ENCODE measurements at places on chromosomes 5 and 9.
A peak's percentile ranks its signal among the peaks of the same experiment; 100 is the strongest.

- DNase-seq: no peak
These were observed 3.6 kb upstream of the SNAPC4 start for GRCh38 chr9:136403538-136403914.

DNA sequence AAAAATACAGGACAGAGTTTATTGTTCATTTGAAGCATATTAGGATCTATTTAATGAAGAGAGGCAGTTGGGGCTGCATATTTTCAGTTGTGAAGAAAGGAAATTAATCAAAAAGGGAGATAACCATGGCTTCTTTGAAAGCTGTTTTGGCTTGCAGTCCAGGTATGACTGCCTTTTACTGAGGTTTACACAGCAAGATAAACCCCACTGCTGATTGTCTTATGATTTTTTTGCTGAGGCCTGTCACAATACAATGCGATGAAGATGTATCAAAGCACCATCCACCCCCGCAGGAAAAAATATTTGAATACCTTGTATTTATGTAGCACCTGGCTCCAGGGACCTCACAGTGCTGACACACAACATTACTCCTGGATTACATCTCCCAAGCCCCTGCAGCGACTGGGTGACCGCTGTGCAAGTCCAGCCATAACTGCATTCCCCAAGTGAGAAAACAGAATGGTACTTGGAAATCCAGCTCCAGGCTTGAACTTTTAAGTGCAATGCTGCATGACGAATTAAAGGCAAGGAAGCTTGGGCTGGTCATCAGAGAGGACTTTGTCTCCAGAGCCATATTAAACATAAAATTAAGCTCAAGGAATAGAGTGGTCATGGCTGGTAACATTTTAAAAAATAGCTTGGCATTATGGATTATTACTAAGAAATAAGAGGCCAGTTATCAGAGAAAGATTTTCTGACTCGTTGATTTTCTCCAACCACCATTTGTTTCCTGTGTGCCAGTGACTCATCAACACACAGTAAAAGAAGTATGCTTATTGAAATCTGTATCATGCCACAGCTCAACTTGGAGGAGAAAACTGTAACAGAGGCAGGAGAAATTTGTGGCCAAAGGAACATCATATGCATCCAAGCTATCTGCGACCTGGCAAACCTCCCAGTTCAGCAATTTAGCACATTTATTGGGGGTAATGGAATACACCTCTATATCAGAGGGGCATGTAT, 374.2 kb downstream of the MAN2A1 start:
- DNase-seq: no peak

DNA sequence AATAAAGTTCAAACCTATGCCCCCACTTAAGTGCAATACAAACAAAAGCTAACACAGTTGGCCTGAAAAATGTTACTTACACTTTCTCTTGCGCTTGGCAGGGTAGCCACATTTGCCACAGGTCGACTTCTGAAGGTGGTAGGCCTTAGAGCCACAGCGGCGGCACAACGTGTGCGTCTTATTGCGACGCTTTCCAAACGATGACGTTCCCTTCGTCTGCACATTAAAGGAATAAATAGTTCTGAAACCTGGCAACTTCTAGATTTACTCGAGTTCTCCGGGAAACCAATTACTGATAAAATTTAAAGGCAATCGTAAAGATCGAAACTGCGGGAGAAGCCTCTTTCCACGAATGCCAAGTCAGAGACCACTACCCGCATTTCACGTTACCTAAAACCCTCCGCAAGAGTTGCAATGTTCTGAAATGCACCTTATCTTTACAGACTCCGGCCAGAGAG, 602 bp downstream of the RPL37 start:
- no peak for DNase-seq

GRCh38 chr9:92140754-92141143, 25.5 kb upstream of the SPTLC1 start:
- DNase-seq: no peak

DNA sequence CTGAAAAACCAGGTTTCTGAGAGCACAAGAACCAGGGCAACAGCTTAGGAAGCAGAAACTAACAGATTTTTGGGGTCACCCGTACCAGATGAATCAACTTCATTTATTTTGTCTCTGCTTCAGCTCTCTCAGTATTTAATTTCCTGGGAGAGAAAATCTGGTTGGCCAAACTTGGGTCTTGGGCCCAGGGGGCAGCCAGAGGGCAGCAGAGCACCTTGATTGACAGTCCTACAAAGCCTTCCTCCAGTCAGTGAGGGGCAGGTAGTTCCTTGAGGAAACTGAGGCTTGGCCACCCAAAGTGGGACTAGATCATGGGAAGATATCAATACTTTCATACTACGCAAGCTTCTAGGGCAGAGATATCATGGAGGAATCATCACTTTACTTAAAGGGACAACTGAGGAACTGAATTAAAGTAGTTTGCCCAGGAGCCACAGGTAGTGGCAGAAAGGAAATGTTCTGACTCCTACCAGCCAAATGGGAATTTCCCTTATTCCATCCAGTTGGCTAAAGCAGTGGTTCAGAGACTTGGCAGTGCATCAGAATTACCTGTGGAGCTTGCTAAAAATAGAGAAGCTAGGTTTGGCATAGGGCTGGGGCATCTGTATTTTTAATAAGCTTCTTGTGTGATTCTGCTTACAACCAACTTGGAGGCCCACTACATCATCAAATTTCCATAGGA, 21.5 kb upstream of the ARHGAP26 start:
- DNase-seq: no peak

- no peak for DNase-seq
These were observed 71.1 kb downstream of the ZNF474 start for GRCh38 chr5:122200450-122200849.

GRCh38 chr5:72185496-72186329, 78.4 kb downstream of the MAP1B start:
- no peak for DNase-seq

- no peak for DNase-seq
These were observed 7.2 kb downstream of the IRGM start for GRCh38 chr5:150853561-150853960.

- peak; percentile 82 for DNase-seq
These were observed 26.8 kb upstream of the RPL26L1 start for GRCh38 chr5:172932313-172933017.

DNA sequence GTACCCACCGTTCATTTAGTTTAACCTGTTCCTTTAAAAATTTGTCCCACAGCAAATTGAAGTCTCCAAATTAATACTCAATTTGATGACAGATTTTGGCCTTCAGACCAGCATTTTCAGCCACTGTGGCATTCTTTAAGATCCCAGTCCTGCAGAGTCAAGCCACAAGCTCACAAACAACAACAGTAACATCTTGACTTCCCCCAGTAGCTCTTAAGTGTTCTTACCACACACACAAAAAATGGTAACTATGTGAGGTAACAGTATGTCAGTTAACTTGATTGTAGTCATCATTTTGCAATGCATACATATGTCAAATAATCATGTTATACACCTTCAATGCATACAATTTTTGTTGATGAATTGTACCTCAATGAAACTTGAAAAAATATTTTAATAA, 247.9 kb downstream of the LURAP1L start:
- DNase-seq: no peak

DNA sequence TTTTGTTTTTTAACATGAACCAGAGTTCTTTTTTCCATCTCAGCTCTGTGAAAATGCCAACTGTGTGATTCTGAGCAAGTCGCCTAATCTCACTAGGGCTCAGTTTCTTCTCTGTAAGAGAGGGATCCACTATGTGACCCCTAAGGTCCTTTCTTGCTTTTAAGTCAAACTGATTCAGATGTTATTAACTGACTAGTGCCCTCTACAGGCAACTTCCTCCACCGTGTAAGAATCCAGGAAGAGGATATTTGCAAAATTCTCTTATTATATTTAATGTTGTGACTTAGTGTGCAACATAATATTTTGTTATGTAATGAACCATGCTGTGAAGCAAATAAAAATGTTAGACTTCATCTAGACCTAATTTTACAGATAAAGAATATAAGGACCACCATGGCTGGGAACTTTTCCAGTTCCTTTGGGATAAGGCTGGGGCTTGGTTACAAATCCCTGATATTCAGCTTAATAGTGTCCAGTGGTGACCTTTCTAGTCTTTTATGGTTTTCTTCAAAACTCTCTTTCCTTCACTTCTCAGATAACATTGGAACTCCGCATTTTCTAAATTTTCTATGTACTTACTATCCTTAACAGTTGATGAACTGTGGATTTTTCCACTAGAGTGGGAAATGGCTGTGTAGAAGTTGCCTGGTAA, 244.7 kb downstream of the PIK3R1 start:
- no peak for DNase-seq

DNA sequence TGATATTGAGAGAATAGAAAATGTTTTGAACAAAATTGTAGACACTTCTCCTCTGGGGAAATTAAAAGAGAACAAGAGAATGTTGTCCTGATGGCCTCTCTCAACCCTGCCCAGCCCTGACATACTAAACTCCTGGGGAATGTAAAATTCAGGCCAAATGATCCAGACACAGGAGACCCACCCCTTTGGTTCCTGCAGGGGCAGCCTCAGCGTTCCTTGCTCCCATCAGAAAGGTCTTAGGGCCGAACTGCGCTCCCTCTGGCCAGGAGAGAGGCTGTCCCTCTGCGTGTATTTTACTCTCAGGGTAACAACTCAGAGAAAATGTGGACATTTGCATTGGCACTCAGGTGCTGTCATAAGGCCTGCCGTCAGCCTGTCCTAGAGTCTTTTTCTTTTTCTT, 616.3 kb upstream of the KLF4 start:
- no peak for DNase-seq

DNA sequence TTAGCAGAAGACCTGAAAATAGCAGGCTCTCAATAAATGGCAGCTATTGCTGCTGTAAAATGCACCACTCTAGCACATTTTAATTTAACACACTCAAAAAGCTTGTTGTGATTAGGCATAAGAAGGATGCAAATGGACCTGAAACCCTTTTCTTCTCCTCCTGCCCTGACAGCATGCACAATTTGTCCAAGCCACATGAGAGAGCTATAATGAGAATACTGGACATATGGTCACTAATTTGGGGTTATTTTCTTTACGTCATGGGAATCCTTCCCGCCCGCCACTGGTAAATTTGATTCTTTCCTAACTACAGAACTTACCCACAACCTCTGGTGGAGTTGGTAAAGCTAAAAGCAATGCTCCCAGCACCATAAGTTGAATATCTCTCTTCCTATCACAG, 62.1 kb downstream of the TRIM32 start:
- DNase-seq: no peak

GRCh38 chr9:113164536-113165300, 13.9 kb downstream of the SLC31A2 start:
- no peak for DNase-seq

DNA sequence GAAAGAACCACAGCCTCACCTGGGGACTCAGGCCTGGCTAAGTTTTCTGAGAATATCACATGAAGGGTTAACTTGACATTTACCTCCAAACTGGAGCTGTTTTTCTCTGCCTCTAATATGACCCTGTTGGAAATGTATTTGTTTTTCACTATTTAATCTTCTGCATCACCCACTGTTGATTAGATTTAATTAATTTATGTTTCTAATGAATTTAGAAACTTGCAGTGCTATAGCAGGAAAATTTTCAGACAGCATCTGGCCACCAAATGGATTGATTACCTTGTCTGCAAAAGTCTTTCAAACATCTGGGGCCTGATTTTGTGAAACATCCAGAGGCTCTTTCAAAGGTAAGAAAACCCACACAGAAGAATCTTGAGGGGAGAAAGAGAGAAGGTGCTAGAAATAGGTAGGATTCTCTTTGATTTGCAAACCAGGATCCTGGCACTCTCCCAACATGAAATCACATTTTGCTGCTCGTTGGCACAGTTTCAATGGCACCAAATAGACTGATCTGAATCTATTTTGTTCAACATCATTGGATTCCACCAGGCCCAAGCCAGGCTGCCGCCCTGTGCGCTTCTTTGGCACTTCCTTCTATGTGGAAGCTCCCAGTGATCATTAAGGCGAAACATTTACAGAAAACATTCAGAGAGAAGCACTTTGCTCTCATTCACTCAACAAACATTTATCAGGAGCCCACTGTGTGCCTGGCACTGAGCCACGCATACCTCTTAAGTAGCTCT, 157.3 kb downstream of the PPP2R2B start:
- no peak for DNase-seq

- no peak for DNase-seq
These were observed 16.7 kb downstream of the CEP78 start for GRCh38 chr9:78252616-78253015.

Measured in sciatic nerve (tissue), 2 donors.